ENCODE measurements at places on chromosomes 13 and 19.

DNA sequence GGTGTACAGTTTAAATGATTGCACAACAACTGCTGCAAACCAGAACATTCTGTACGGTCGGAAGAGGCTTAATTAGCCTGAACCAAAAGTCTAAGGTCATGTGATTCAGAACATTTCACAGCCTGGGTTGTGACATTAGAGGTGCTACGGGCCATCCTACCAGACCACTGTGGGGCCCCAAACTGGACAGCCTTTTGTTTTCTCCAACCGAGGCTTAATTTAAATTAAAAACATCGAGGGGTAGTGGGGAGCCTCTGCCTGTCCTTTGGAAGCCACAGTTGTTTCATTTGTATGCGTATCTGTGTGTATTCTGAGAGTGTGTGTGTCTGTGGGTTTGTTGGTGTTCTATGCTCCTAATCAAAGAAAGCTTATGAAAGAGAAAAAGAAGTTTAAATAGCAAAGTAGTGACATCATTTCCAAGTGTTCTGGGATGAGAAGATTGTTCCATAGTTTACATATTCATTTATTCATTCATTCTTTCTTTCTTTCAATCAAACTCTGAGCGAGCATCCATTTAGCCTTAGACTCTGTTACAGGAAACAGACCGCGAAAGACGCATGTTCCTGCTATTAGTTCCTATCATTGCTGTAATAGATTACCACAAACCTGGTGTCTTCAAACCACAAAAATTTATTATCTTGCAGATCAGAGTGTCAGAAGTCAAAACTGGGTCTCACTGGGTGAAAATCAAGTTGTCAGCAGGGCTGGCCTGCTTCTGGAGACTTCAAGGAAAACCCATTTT lies 444.8 kb downstream of the FOXO1 start:
- peak; percentile 50 for DNase-seq

GRCh38 chr19:8390617-8390981 lies 439 bp downstream of the RAB11B start:
- peak; percentile 90 for DNase-seq

DNA sequence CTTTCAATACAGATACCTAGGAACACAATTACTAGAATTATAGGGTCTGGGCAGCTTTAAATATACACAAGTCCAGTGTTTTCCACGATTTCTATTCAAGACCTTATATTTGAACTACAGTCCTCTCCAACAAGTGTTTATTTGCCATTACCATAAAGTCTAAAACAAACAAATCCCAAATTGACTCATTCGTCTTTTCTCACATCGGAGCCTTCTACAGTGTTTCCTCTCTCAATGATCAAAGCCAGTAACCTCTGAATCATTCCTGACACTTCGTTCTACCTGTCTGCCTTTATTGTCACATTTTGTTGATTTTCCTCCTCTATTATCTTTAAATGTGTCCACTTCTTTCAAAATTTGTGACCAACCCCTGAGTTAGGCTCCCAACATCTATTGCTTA lies 1356.5 kb upstream of the SLC10A2 start:
- DNase-seq, result no peak

GRCh38 chr13:98004107-98004506 lies 50.6 kb downstream of the IPO5 start:
- no peak for DNase-seq

GRCh38 chr13:59643906-59644626 lies 519.7 kb downstream of the DIAPH3 start:
- no peak for DNase-seq

DNA sequence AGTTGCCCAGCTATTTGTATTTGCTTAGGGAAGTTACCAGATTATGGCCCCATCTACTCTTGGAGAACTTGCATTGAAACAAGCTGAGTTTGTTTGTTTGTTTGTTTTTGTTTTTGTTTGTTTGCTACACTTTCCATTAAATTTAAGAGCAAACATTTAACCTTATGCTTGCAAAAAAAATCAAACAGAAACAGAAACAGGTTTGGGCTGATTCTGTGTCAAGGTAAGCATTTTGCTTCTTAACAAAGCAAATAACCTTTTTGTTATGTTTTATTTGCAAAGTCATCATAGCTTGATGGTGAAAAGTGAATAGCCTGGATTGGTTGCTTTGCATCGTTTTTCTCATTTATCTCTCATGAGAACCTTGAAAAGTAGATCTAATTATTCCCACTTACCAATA lies 531.8 kb downstream of the EFNB2 start:
- DNase-seq, result no peak

DNA sequence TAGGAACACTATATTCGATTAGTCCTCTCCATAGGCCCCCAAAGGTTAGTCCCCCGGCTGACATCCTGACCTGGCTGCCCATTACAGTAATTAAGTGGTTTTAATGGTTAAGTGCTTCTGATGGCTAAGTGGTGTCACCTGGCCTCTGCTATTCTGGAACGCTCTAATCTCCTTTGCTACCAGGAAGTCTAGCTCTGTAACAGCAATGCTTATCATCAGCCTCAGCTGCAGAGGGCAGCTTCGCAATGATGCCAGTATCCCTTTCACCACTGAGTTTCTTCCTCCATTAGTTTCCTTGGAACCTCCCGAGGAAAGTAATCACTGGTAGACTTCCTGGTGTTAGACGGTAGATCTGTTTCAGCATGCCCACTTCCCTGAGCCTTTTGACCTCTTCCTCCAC lies 8.6 kb upstream of the RNF6 start:
- no peak for DNase-seq

GRCh38 chr13:36683701-36684100 lies 9.9 kb downstream of the SERTM1 start:
- no peak for DNase-seq

DNA sequence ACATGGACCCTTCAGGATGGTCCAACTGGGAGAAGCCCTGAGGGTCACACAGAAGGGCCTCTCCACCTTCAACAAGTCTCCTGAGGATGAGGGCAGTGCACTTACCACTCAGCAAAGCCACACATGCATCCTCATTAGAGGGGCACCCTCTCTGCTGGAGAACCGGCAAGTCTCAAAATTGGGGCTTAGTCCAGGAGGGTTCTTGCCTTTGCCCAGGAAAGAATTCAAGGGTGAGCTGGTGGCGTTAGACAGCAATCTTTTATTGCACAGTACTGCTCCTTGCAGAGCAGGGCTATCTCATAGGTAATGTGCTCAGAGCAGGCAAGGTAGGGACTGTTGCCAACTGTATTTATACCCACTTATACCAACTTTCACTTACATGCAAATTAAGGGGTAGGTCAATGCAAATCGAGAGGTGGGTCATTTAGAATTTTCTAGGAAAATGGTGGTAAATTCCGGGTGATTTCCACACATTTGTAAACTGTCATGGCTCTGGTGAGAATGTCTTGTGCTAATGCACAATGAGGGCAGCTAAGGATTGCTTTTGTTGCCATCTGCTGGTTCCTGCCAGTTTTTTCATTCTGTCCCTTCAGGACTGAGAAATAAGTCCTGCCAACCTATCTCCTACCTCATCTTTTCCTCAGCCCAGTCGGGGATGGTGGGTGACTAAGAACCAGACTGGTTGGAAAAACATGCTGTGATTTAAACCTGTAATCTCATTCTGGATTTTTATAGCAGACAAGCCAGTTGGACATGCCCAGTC lies 27.8 kb upstream of the IGSF23 start:
- DNase-seq, result no peak

DNA sequence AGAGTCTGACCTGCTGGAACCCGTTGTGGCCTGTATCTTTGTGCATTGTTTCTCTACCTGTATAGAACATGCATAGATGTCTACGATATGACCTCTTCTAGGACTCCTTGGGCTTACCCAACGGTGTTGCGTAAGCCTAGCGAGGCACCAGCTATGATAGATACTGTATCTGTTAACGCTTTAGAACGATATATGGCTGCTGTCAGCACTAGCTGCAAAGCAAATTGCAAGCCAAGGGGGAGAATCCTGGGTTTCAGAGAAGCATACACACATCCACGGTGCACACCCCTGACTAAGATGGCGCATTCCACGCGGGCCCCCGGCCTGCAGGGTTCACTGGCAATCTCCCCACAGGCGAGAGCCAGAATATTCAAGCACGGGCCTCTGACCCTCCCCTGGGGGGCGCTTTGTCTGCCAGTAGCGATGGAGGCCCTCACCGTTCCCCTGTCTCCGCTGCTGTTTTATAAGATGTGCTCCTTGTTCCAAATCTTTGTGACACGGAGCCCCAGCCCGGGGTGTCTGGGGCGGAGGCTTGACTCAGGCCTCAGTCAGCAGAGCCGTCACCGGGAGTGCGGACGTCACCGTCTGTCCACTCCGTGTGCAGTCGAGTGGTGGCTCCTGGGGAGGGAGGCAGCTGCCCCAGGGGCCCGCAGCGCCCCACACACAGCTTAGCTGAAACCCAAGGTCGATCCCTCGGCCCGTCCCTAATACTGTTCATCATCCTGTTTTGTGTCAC lies 12.9 kb upstream of the RPS15 start:
- no peak for DNase-seq

DNA sequence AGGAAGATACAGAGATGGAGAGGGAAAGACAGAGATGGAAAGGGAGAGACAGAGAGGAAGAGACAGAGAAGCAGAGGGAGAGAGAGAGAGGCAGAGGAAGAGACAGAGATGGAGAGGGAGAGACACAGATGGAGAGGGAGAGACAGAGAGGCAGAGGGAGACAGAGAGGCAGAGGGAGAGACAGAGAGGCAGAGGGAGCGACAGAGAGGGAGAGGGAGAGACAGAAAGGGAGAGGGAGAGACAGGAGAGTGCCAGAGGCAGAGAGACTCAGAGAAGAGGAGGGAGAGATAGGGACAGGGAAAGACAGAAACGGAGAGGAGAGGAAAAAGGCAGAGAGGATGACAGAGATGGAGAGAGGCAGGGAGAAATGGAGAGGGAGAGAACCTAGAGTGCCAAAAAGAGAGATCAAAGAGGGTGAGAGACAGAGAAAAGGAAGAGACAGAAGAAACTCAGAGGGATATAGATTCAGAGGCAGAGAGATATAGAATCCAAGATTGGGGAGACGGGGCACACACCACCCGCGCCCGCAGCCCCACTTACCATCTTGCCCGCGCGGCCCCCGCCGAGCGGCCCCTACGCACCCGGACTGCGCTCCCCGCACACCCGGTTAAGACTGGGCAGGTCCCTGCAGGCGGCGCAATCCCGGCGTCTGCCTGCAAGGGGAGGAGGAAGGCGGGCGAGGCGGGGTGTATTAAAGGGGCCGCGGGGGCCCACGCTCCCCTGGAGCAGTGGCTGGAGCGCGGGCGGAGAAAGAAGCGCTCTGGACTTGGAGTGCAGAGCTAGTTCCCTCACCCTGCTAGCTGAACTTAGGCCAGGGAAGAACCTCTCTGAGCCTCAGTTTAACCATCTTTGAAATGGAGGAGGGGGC lies 10.7 kb downstream of the TM6SF2 start:
- DNase-seq, result no peak

DNA sequence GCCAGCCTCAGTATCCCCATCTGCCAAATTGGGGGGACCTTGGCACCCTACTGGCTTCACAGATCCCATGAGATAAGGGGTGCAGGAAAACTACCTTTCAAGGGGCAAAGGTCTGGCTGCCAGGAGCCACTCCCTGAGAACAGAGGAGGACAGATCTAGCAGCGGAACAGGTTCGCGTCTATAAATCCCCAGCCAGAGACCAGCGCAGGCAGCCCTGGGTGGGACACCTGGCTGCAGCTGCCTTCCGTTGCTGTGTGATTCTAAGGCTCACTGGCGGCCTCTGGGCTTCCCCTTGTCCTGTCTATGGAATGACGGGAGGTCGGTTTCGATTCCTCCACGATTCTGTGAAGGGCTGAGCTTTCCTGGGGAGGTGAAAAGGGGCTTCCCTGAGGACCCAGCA lies 7.3 kb downstream of the RELB start:
- DNase-seq, result no peak

- no peak for DNase-seq
These were observed 8.0 kb downstream of the ZNF551 start for GRCh38 chr19:57689750-57690149.

GRCh38 chr19:51689751-51690453 lies 3.2 kb upstream of the SPACA6 start:
- DNase-seq, result no peak

- DNase-seq, result no peak
These were observed 240.9 kb upstream of the SERP2 start for GRCh38 chr13:44132710-44133109.

- DNase-seq, result no peak
These were observed 25.6 kb downstream of the IPO5 start for GRCh38 chr13:97979051-97979450.

- DNase-seq, result no peak
These were observed 392.6 kb downstream of the KLF5 start for GRCh38 chr13:73451221-73452029.

- DNase-seq, result no peak
These were observed 19.6 kb downstream of the PIAS4 start for GRCh38 chr19:4027146-4027545.

- no peak for DNase-seq
These were observed 91.9 kb upstream of the TEX29 start for GRCh38 chr13:111228262-111229144.

GRCh38 chr19:4019578-4019977 lies 12.0 kb downstream of the PIAS4 start:
- DNase-seq, result no peak

DNA sequence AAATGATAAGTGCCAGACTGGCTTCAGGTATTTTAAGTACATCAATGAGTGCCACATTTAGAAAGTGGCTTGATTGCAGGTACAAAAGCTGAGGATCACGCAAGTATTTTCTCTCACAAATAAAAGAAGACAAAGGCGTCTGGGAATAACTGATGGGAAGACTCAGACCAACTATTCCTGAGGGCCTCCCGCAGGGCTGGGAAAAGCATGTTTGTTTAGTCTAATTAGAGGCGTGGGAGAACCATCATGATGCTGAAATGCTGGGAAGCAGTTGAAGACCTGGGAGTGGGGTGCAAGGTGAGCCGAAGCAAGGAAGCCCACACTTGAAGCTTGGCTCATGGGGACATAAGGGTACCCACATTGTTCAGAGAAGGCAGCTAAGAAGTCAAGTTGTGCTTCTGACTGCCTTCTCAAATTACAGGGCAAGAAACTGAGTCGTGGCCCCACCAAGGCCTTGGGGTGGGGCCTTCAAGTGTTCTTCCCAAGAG lies 536.0 kb downstream of the MYO16 start:
- no peak for DNase-seq

DNA sequence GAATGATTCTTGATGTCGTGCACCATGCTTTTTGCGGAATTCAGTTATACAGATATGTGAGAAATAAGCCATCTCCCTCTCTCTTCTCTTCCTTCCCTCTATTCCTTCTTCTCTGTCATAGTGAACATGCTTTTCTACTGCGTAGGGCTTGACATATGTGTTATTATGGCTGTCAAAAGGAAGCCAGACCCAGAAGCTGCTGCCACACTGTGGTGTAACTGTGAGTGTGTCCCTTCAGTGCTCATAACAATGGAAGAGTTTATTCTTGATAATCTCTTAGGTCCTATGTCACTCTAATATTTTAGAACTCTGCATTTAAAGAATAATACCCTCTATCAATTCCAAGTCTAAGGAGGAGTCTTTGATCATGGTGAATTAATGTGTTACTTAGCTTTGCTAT lies 208.9 kb upstream of the TMTC4 start:
- DNase-seq, result no peak

- DNase-seq, result no peak
These were observed 39.7 kb downstream of the THSD1 start for GRCh38 chr13:52366291-52366690.
